GM12878 (cell line): ENCODE measurements at places on chromosomes 7 and 10. TPM values are rescaled to one million over a fixed set of nuclear protein-coding genes. Genes with fewer than 3 reads are reported as not detected.

ST8SIA6 gene
- not detected in 2 replicates for total RNA-seq

PNLIPRP2 gene
- 0.33 and 0.53 TPM in 2 replicates for total RNA-seq

FAM25G gene
- total RNA-seq: not detected in 2 replicates

PTER gene
- total RNA-seq: 19.9 and 20.3 TPM in 2 replicates

IL6 gene
- total RNA-seq: not detected in 2 replicates

ELFN1 gene
- total RNA-seq: not detected in 2 replicates

RNF133 gene
- not detected in 2 replicates for total RNA-seq

ACSM6 gene
- not detected in 2 replicates for total RNA-seq

ASZ1 gene
- 0.11 TPM in 1 of 2 replicates, not detected in the other for total RNA-seq

TMEM270 gene
- total RNA-seq: not detected in 2 replicates

HECW1 gene
- total RNA-seq: 0.21 and 0.31 TPM in 2 replicates

DNA sequence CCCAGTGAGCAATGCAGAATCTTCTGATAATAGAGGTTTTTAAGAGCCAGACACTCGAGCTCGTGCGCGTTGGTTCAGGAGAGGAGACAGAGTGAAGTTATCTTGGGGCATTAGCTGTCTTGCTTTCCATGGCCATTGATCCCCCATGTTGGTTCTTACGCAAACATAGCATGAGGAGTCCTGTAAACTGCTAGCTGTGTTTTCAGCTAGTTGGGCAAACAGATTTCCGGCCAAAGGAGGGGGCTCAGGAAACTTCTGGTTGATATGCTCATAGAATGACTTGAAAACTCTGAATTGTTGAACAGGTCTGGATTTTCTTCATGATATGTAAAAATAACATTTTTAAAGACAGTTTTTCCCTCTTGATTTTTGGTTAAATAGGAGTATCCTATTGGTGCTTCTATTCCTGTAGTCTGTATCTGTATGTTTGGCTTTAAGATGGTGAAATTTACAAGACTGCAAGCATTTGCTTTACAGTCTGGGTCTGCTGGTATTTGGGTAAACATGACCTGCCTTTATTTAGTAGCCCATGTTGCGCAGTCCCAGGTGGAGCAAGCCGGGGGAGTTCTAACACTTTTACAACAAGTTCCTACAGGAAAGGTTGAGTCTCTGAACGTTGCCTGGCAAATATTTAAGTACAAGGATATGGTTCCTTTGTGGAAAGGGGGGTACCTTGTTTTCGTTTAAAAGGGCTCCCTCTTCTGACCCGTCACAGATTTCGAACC lies 218.4 kb upstream of the KCND2 start:
- H3K36me3 ChIP-seq: no peaks in the 10 kb centered on the region
- no peak overlapping the region for H3K4me3 ChIP-seq
- DNase-seq: no peak
- H3K4me1 ChIP-seq: no peaks in the 10 kb centered on the region
- no peak overlapping the region for H3K27ac ChIP-seq

DNA sequence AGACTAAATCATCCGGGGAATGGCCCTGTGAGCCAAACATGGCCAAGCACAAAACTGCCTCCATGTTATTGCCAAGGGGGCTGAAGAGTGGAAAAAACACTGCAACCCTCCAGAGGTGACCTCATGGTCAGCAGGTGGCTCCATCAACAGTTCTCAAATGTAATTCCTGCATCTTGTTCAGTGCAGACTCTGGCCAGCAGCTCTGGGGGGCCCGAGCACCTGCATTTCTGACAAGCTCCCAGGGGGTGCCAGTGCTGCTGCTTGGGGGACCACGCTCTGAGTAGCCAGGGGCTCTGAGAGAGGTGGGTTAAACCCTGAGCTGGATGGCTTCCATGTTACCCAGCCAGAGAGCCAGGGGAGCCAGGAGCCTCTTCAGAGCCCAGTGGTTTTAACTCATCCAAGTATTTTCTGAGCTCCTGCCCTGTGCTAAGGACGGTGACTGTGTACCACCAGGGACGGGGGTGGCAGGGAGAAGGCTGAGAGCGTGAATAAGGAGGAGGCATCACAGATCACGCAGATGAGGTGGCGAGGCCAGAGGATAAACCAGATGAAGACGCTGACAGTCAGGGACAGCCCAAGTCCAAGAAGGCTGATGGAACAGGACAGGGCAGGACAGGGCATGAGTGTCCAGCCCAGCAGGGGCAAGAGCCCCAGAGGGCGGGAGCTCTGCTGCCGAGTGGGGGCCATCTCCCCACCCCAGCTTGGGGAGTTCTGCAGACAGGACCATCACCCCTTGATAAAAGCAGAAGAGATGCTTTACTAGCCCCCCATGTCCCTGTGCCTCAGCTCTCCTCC lies 52.9 kb downstream of the CLEC2L start:
- no peak overlapping the region for H3K27ac ChIP-seq
- H3K4me1 ChIP-seq: no peaks in the 10 kb centered on the region
- no peak for DNase-seq

DNA sequence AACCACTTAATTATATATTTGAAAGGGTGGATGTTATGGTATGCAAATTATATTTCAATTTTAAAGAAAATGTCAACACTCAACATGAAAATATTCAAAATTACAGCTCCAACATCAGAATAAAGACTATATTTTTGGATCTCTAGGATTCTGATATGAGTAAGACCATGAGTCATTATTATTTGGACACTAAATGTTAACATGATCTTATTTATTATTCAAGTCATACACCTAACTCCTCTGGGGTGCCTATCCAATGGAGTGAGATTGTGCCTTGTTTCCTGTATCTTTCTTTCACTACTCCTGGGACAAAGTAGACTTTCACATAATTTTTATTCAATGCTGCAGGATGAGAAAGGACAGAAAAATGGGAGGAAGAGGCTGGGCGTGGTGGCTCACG lies 135.2 kb upstream of the PRSS1 start:
- H3K4me3 ChIP-seq: no peak overlapping the region
- no peaks in the 10 kb centered on the region for H3K36me3 ChIP-seq

DNA sequence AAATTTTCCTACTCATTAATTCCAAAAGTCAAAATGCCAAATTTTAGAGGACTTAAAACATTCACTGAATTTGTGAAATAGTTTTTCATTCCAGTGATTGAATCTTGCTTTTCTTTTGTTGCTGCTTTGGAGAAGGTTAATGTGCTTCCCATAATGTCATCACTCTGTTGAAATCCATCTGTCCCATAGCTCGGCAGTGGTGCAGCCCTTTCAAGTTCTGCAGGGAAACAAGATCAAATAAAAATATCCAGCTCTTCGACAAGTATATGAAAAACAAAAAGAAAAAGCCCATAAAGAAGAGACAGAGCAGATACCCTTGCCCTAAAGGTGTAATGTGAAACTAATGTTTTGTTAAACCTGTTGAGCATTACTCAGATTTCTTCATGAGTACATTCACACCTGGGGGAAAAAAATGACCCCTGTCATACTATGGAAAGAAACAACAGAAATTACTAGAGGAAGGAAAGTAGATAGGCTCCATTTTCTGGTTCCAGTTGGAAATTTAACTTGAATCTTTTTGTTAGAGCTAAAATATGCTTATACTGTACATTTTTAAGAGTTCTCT lies 35.1 kb downstream of the AGR3 start:
- no peak overlapping the region for H3K27ac ChIP-seq
- no peaks in the 10 kb centered on the region for H3K27me3 ChIP-seq
- H3K36me3 ChIP-seq: no peaks in the 10 kb centered on the region

DNA sequence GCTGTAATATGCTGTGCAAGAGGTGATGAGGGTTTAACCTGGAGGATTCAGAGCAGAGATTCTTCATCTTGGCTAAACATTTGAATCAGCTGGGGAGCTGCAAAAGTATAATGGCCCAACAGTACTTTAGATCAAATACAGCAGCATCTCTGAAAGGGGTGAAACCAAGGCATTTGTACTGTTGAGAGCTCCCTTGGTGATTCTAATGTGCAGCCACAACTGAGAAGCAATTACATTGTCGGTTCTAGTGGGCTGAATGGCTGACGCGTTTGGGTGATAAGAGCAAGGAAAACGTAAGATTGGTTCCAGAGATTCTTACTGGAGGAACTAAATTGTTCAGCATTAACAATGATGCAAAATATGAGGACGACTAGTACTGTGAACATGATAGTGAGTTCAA lies 269.7 kb downstream of the AGMO start:
- H3K4me1 ChIP-seq: no peaks in the 10 kb centered on the region
- no peaks in the 10 kb centered on the region for H3K27me3 ChIP-seq
- no peaks in the 10 kb centered on the region for H3K36me3 ChIP-seq
- H3K4me3 ChIP-seq: no peak overlapping the region

GRCh38 chr7:30201921-30202320 lies 67.1 kb downstream of the MTURN start:
- no peaks in the 10 kb centered on the region for H3K36me3 ChIP-seq
- no peak for DNase-seq
- H3K27ac ChIP-seq: no peak overlapping the region; the same call in 1 of the 2 replicates
- H3K4me3 ChIP-seq: no peak overlapping the region
- H3K27me3 ChIP-seq: no peaks in the 10 kb centered on the region

DNA sequence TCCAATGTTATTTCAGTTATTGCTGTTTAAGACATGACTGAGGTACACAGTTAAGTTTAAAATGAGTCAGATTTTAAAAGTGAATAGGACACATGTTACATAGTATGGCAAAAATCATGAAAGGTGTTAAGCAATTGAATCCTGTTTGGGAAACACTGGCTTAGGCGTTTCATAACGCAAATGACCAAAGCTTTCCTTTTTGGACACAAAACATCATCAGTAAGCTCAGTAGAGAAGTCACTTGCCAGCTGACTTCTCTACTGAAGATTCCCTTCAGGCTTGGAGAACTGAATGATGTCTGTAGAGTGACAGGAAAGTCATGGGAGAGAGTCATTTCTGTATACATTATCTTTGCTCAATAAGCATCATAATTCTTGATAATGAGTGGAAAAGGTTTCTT lies 64.4 kb upstream of the RSBN1L start:
- H3K27me3 ChIP-seq: no peaks in the 10 kb centered on the region
- no peak overlapping the region for H3K4me3 ChIP-seq
- no peak for DNase-seq
- H3K4me1 ChIP-seq: no peaks in the 10 kb centered on the region

- peaks cover 28% of the 10 kb centered on the region for H3K36me3 ChIP-seq
- H3K4me1 ChIP-seq: peaks cover 24% of the 10 kb centered on the region
- H3K27me3 ChIP-seq: no peaks in the 10 kb centered on the region
- H3K4me3 ChIP-seq: peak overlapping the region; percentile 84
- H3K27ac ChIP-seq: peak overlapping the region; percentile 96
Measured at GRCh38 chr7:135169141-135169963, 1.2 kb downstream of the CYREN start.

DNA sequence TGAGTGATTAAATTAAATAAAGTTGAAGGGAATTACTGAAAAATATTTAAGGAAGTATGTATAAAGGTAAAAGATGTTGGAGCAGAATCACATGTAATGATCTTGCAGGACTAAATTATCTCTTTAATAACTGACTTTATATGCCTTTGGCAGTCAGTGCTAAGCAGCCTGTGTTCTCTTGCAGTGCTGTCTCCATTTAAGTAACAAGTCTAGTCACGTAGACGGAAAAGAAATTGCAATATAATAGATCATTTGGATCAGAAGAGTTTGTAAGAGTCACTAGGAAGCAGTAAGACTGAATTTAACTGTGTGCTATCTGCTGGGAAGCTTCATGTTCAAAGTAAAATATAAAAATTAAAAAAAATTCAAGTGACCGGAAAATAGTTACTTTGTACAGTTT lies 21.4 kb downstream of the BZW2 start:
- H3K27me3 ChIP-seq: no peaks in the 10 kb centered on the region
- DNase-seq: no peak
- no peak overlapping the region for H3K27ac ChIP-seq
- no peak overlapping the region for H3K4me3 ChIP-seq
- H3K36me3 ChIP-seq: no peaks in the 10 kb centered on the region

- no peaks in the 10 kb centered on the region for H3K36me3 ChIP-seq
- H3K27ac ChIP-seq: no peak overlapping the region
- no peak overlapping the region for H3K4me3 ChIP-seq
- H3K27me3 ChIP-seq: no peaks in the 10 kb centered on the region
- no peaks in the 10 kb centered on the region for H3K4me1 ChIP-seq
Measured at GRCh38 chr10:9707216-9707615, 1310.5 kb upstream of the CELF2 start.

GRCh38 chr7:120033114-120033513 lies 239.9 kb upstream of the KCND2 start:
- no peaks in the 10 kb centered on the region for H3K27me3 ChIP-seq
- no peaks in the 10 kb centered on the region for H3K36me3 ChIP-seq
- H3K27ac ChIP-seq: no peak overlapping the region
- no peak overlapping the region for H3K4me3 ChIP-seq
- no peak for DNase-seq

- 0 out of 2 replicates have a peak, but pooled peaks cover 5% of the 10 kb centered on the region for H3K36me3 ChIP-seq
- peak overlapping the region; percentile 33; the same call in 1 of the 2 replicates for H3K4me3 ChIP-seq
- H3K27ac ChIP-seq: peak overlapping the region; percentile 79
- H3K4me1 ChIP-seq: peaks cover 22% of the 10 kb centered on the region
Measured at GRCh38 chr7:44460325-44460724, 30.1 kb downstream of the NUDCD3 start.

- peaks cover 7% of the 10 kb centered on the region for H3K36me3 ChIP-seq
- H3K4me3 ChIP-seq: no peak overlapping the region
- H3K27ac ChIP-seq: peak overlapping the region; percentile 70
- H3K4me1 ChIP-seq: peaks cover 55% of the 10 kb centered on the region
- H3K27me3 ChIP-seq: no peaks in the 10 kb centered on the region
Measured at GRCh38 chr7:127900141-127900540, 131.1 kb downstream of the LRRC4 start.

GRCh38 chr7:27202862-27203134 lies 2.9 kb upstream of the HOXA13 start:
- H3K4me1 ChIP-seq: no peaks in the 10 kb centered on the region; the same call in 1 of the 2 replicates
- peaks cover 32% of the 10 kb centered on the region for H3K27me3 ChIP-seq
- DNase-seq: no peak
- no peak overlapping the region for H3K4me3 ChIP-seq
- H3K27ac ChIP-seq: no peak overlapping the region
- H3K36me3 ChIP-seq: no peaks in the 10 kb centered on the region

DNA sequence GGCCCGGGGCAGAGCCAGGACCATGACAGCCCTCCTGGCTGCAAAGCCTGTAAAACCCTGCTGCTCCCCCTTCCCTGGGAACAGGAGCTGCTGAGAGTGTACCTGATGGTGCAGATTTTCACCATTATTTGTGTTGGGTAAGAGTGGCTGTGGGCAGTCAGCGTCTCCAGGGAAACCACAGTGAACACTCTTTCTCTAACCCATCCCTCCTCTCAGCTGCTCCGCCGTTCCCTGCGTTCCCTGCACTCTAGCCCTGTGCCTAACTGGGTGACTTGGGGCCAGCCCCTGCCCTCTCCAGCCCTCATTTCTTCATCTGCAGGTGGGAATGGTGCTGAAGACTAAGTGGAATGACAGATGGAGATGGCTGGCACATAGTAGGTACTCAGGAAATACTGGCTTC lies 75.9 kb upstream of the PCBD1 start:
- no peak for DNase-seq
- H3K27ac ChIP-seq: no peak overlapping the region
- H3K36me3 ChIP-seq: no peaks in the 10 kb centered on the region
